ENCODE measurements at places on chromosomes 11 and 22. TPM values are rescaled to one million over a fixed set of nuclear protein-coding genes. Genes with fewer than 3 reads are reported as not detected.

DNAJB7 gene
- total RNA-seq: not detected

DNA sequence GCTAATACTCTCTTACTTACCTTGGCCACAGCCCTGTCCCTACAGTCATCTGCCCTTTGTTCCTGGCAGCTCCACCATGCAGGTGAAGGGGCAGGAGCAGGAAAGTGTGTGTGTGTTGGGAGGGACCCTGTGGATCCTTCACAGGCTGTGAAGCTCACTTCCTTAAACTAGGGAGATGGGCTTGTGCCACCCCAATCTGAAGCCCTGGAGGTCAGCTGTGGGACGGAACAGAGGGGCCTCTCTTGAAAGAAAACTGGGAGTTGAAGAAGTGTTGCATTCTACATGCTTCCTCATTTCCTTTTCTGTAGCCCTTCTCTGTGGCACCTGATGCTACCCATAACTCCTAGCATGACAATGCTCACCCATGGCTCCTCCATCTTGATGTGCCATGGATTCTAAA is 11.7 kb downstream of the FADS1 start:
- no peak for DNase-seq

- no peak for DNase-seq
These were observed 7.7 kb downstream of the UBASH3B start for GRCh38 chr11:122663056-122663740.

- DNase-seq: no peak
These were observed 36.6 kb upstream of the NCR3LG1 start for GRCh38 chr11:17314904-17315426.

OR2AG2 gene
- total RNA-seq: 0.07 TPM

DNA sequence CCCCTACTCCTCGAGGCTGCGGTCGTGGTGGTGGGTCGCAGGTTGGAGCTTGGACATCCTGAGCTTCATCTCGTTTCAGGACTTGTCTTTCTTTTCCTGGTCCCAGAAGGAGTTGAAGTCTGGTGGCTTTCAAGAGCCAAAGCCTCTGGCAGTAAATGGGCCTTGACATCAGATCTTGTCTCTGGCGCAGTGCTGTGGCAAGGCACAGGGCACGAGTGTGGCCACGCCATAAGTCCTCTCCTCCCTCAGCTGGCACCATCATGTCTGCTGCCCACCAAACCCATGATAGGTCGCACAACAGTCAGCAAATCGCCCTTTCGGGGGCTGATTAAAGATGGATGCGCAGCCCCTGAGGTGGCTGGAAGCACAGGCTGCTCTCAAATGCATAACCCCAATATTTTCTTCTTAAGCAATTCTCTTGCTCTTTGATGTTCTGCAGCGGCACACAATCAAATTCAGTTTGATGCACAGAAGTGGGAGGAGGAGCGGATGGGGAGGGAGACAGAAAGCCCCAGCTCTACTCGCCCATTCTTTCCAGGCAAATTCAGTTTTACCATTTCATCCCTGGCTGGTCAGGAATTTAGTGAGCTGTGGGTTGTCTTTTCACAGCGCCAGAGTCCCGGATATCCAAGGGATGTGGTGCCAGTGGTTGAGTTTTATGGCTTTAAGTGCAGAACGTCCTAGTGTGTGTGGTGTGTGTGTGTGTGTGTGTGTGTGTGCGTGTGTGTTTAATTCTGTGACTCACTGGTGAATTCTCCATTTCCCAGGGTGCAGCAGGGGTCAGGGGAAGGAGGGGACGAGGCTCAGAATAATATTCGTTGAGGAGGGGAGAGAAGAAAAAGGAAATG is 162.0 kb downstream of the DSCAML1 start:
- no peak for DNase-seq

DNA sequence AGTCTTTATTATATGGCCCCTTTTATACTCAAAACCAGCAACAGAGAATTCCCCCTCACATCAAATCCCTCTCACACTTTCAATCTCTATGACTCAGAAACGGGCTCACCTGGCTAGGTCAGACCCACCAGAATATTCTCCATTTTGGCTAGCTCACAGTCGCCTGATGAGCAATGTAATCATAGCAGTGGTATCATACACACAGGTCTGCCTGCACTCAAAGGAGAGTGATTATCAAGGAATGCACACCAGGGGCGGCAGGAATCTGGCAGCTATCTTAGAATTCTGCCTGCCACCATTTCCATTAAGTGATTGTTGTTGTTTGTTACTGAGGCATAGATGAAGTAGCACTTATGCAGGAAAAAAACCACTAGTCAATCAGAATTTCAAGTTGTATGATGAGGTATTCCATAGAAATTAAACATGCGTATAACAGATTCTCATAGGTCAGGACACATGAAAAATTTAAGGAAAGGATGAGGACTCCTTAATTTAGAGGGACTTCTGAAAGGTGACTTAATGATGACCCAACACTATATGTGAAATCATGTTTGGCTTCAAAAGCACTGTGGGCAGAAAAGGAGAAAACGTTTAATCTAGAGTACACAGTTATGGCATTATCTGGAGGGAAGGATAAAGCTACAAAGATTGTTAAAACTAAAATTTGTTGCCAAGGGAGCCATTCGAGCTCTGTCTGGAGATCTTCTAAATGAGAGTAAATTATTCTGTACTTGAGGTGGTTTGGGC is 185.8 kb upstream of the DDI1 start:
- DNase-seq: no peak

LGR4 gene
- total RNA-seq: 7.1 TPM

DNA sequence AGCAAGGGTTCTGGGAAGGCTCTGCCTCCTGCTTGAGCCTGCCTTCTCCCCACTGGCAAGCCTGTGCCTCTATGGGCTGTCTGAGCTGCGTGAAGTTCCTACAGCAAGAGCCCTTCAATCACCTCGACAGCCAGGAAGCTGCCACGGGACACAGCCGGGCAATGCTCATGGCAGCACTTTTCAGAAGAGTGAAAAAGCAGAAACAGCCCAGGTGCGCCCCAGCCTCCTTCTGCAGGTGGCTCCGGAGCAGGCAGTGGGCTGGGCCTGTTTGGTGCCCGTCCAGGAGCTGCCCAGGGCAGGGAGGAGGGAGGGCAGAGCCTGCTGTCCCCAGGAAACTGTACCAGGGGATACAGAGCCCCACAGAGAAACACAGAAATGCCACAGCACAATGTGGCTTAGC is 24.6 kb upstream of the COMT start:
- no peak for DNase-seq

TIGD3 gene
- total RNA-seq: 2.4 TPM

SYT7 gene
- 27.4 TPM for total RNA-seq

- no peak for DNase-seq
These were observed 10.4 kb downstream of the SEPTIN3 start for GRCh38 chr22:41979423-41980250.

GRCh38 chr11:46977038-46977813 is 40.7 kb downstream of the CSTPP1 start:
- no peak for DNase-seq

TSPAN32 gene
- not detected for total RNA-seq

GRCh38 chr22:37922191-37922590 is 16.1 kb downstream of the MICALL1 start:
- no peak for DNase-seq

F2 gene
- 0.47 TPM for total RNA-seq

- no peak for DNase-seq
These were observed 16.3 kb downstream of the SPTY2D1 start for GRCh38 chr11:18617688-18618341.

GRCh38 chr11:43177975-43178374 is 133.8 kb upstream of the API5 start:
- no peak for DNase-seq

PSMA1 gene
- 211 TPM for total RNA-seq

DNA sequence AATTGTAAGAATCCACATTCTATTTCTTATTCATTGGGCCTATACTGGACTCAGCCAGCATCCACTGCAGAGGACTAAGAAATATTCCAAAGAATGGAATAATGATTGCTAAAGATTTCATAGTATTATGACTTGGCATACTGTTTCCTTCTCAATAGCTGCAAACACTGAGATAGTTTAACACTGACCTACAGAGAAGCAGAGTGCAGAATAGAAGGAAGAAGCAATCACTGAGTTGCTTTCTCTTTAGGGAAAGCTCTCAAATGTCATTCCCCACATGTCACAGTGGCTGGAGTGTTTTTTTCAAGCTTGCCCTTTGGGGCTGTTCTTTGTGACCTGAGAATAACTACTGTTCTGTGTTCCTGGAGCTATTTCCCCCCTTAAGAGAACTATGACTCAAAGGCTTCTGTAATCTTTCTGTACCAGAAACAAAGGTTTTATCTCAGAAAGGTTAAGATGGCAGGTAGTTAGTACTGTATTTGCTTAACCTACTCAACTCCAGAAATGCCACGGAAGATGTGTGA is 243.6 kb upstream of the LUZP2 start:
- no peak for DNase-seq

DNA sequence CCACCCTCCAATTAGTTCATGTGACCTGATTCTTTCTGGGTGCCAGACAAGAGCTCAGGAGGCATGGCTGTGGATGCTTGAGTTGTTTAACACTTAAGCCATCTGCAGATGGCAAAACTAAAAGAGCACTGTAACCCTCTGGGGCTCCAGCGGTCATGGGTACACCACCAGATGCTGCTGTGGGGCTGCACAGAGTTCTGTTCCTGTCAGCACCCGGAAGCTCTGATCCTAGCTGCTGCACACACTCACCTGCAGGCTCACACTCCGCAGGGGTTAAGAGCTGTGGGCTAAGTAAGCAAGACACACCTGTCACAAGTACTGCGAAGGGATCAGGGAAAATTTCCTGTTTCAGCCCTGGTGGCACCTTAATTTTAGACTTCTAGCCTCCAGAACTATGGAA is 307.8 kb downstream of the C11orf87 start:
- no peak for DNase-seq

GRCh38 chr11:100205926-100206325 is 481.2 kb upstream of the ARHGAP42 start:
- no peak for DNase-seq

KCNQ1 gene
- 10.7 TPM for total RNA-seq

GGTLC2 gene
- total RNA-seq: not detected

UBQLNL gene
- total RNA-seq: not detected

- no peak for DNase-seq
These were observed 88.9 kb downstream of the TBC1D22A start for GRCh38 chr22:46851311-46851710.

MS4A3 gene
- total RNA-seq: not detected

CCDC88B gene
- total RNA-seq: 14.7 TPM

GRCh38 chr22:43501878-43502277 is 90.1 kb downstream of the MPPED1 start:
- no peak for DNase-seq

GRCh38 chr22:24873226-24873625 is 67.2 kb downstream of the SGSM1 start:
- no peak for DNase-seq

CATSPER1 gene
- 2.4 TPM for total RNA-seq

- no peak for DNase-seq
These were observed 193.6 kb downstream of the AASDHPPT start for GRCh38 chr11:106271086-106271485.

- DNase-seq: no peak
These were observed 40.2 kb downstream of the UVRAG start for GRCh38 chr11:75855206-75855605.

TPBGL gene
- total RNA-seq: 0.12 TPM

SLC25A45 gene
- 3.9 TPM for total RNA-seq

- no peak for DNase-seq
These were observed 25.1 kb upstream of the FJX1 start for GRCh38 chr11:35593143-35593542.

DNA sequence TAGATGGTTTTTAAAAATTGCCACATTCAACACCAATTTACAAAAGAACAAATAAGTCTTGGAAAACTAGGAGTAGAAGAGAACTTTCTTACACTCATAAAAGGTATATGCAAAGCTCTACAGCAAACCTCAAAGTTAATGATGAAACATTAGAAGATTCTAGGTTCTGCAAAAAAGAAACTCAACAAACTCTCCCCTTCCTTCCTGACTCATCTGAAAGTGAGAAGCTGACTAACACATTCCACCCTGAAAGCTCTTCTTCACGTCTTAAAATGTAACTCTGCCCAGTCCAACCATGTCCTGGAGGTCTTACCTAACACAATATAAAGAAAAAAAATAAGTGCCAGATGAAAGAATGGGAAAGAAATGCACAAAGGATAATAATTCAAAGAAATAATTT is 218.9 kb upstream of the ISX start:
- DNase-seq: no peak

OR2AT4 gene
- total RNA-seq: not detected

GRCh38 chr11:27998552-27998951 is 109.4 kb downstream of the KIF18A start:
- no peak for DNase-seq

GP1BB gene
- 4.8 TPM for total RNA-seq

SLC5A1 gene
- total RNA-seq: 0.32 TPM

PRR33 gene
- not detected for total RNA-seq

OVOL1 gene
- 14.7 TPM for total RNA-seq

GRCh38 chr11:32847511-32847910 is 17.8 kb downstream of the PRRG4 start:
- no peak for DNase-seq

STK33 gene
- total RNA-seq: 10.9 TPM

B4GAT1 gene
- total RNA-seq: 6.7 TPM

DNA sequence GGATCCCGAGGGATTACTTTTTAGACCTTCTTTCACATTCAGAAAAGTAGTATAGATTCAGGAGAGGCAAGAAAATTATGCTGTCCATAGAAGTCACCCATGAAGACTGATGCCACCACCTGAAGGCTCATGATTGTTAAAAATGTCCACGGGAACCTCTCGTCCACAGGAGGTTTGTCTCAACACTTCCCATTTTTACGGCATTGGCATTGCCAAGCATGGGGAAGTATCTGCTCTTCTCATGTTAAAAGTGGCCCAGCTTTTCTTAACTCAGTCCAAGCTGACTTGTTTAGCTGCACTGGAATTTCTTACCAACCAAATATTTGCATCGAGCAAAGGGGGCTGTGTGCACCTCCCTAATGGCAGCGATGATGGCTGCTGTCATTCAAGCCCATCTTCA is 9.6 kb downstream of the CDPF1 start:
- no peak for DNase-seq

All from HCT116 (cell line).